Epithelial cell of umbilical artery (primary cell): ENCODE measurements at places on chromosomes 5 and 9. TPM values are rescaled to one million over a fixed set of nuclear protein-coding genes. Genes with fewer than 3 reads are reported as not detected.

The STARD4 gene
- 139 and 171 TPM in 2 replicates for total RNA-seq

The C5orf58 gene
- total RNA-seq = not detected in 2 replicates

The MROH2B gene
- not detected in 2 replicates for total RNA-seq

The KLHL3 gene
- total RNA-seq = 5.5 and 9.1 TPM in 2 replicates

The DDX4 gene
- not detected in 2 replicates for total RNA-seq

The PIP5KL1 gene
- total RNA-seq = 0.65 and 0.91 TPM in 2 replicates

The PURA gene
- 4.9 and 8.4 TPM in 2 replicates for total RNA-seq

The COL27A1 gene
- total RNA-seq = 6.2 and 6.7 TPM in 2 replicates

The DMRT3 gene
- not detected in 2 replicates for total RNA-seq

The KIF12 gene
- under 0.01 and 0.30 TPM in 2 replicates for total RNA-seq

The KLHL9 gene
- total RNA-seq = 37.7 and 38.8 TPM in 2 replicates

The ZNF169 gene
- 1.6 and 5.3 TPM in 2 replicates for total RNA-seq

The C1QTNF3 gene
- total RNA-seq = under 0.01 and 0.65 TPM in 2 replicates

The RXFP3 gene
- not detected in 2 replicates for total RNA-seq

The ADAMTSL2 gene
- total RNA-seq = under 0.01 TPM in 1 of 2 replicates, not detected in the other

The SCGB3A2 gene
- not detected in 2 replicates for total RNA-seq

The PPP3R2 gene
- total RNA-seq = not detected in 2 replicates

The PTPDC1 gene
- total RNA-seq = 5.9 and 7.1 TPM in 2 replicates

The GGTA1 gene
- total RNA-seq = 0.32 TPM in 1 of 2 replicates, not detected in the other

The ADRB2 gene
- 0.97 and 3.8 TPM in 2 replicates for total RNA-seq

The KIAA1958 gene
- total RNA-seq = 1.8 and 2.3 TPM in 2 replicates

The DNAJB5 gene
- 5.8 and 6.5 TPM in 2 replicates for total RNA-seq

The BTNL8 gene
- not detected in 2 replicates for total RNA-seq

The OBP2B gene
- total RNA-seq = not detected in 2 replicates

The NR6A1 gene
- under 0.01 and 0.46 TPM in 2 replicates for total RNA-seq

The PROB1 gene
- 0.61 and 0.65 TPM in 2 replicates for total RNA-seq

The MED7 gene
- 7.5 and 8.2 TPM in 2 replicates for total RNA-seq

The PKD2L2 gene
- total RNA-seq = not detected in 2 replicates

The PTGES gene
- total RNA-seq = 0.32 and 0.46 TPM in 2 replicates

The SHOC1 gene
- 0.15 TPM in 1 of 2 replicates, not detected in the other for total RNA-seq

The CCNJL gene
- 4.4 and 6.2 TPM in 2 replicates for total RNA-seq

The WNK2 gene
- total RNA-seq = not detected in 2 replicates

The LHX3 gene
- total RNA-seq = not detected in 2 replicates

The TAS2R1 gene
- total RNA-seq = not detected in 2 replicates

The INSL6 gene
- total RNA-seq = not detected in 2 replicates

The AK8 gene
- total RNA-seq = 0.30 and 0.32 TPM in 2 replicates

The GLDC gene
- total RNA-seq = 2.3 and 6.4 TPM in 2 replicates

The KCNN2 gene
- total RNA-seq = 2.6 TPM in 1 of 2 replicates, not detected in the other

The SPIN1 gene
- total RNA-seq = 47.1 and 63.2 TPM in 2 replicates

The ANXA1 gene
- total RNA-seq = 543 and 684 TPM in 2 replicates

The LHFPL2 gene
- total RNA-seq = 22.4 and 49.2 TPM in 2 replicates

The WHRN gene
- under 0.01 TPM in 1 of 2 replicates, not detected in the other for total RNA-seq

The HTR1A gene
- not detected in 2 replicates for total RNA-seq

The PNPLA7 gene
- under 0.01 and 0.15 TPM in 2 replicates for total RNA-seq
